ENCODE measurements at places on chromosomes 3 and 15.
A peak's percentile ranks its signal among the peaks of the same experiment; 100 is the strongest.

DNA sequence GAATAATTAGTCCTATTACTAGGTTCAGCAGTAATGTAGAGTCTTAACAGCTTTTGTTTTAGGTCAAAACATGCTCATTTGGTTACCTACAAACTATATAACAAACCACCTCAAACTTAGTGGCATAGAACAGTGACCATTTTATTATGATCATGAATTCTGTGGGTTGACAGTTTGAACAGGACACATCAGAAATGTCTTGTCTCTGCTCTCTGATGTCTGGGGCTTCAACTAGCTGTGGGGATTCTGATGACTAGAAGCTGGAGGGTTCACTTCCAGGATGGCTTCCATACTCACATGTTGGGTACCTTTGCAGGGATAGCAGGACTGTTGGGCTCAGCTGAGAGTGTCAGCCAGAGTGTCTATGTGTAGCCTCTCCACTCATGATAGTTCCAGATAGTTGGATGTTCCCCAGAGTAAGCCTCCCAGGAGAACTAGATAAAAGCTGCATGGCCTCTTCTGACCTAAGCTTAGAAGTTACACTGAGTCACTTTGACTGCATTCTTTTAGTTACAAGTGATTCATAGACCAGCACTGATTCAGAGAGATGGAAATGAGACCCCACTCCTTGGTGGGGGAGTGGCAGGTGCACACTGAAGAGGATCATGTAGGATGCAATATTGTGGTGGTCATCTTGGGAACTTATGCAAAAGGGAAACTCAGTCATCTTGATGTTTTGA lies 32.6 kb downstream of the PLCL2 start:
- no peak for DNase-seq

GRCh38 chr3:10223676-10224639 lies 24.3 kb upstream of the TATDN2 start:
- DNase-seq: no peak

GRCh38 chr15:75452364-75452864 lies 924 bp upstream of the SIN3A start:
- peak; percentile 87 for DNase-seq

DNA sequence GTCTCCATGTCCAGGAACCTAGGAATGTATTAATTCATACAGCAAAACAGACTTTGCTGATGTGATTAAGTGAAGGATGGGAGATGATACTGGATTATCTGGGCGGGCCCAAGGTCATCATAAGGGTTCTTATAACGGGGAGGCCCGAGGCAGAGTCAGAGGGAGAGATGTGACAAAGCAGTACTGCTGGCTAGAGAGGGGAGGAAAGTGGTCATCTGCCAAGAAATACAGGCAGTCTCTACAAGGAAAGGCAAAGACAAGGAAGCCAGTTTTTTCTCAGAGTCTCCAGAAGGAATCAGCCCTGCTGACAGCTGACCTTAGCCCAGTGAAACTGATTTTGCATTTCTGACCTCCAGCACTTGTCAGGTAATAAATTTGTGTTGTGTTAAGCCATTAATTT lies 66.2 kb upstream of the CORO2B start:
- no peak for DNase-seq

GRCh38 chr3:148331081-148331846 lies 366.4 kb upstream of the AGTR1 start:
- DNase-seq: no peak

- no peak for DNase-seq
Measured at GRCh38 chr15:78322724-78323521, 17.2 kb upstream of the CRABP1 start.

DNA sequence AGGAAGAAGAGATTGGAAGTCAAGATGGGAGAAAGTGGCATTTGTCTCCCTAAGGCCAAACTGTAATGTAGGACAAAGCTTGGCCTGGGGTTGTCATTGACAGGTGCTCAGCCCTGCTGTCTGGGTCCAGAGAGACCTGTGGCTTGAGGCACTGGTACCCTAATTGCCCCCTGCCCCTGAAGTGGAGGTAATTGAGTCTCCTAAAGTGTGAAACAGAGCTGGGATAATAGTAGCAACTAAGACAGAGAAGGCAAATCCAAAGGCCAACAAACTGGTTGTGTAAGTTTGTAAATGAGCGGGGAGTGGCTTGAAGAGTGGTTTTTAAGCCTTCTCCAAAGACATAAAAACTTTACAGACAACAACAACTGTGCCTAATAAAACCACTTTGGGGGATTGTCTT lies 264.2 kb upstream of the ROPN1 start:
- DNase-seq: peak; percentile 89

- no peak for DNase-seq
Measured at GRCh38 chr15:62270216-62270921, 105.3 kb upstream of the C2CD4B start.

DNA sequence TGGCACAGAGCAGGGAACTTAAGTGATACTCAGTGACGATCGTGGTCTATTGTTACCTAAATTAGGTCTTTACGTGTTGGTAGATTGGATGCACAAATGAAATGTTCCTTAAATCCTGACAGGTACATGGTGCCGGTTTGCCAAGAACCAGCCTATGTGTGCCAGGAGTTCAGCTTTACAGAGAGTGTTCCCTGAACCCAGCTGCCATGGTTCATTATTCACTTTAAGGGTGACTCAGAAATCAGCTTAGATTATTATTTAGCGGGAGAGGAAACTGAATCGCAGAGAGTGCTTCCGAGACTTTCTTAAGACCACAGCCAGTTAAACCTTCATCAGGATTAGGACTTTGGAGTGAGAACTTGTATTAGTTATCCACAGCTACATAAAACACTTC lies 21.5 kb downstream of the FAM43A start:
- no peak for DNase-seq

DNA sequence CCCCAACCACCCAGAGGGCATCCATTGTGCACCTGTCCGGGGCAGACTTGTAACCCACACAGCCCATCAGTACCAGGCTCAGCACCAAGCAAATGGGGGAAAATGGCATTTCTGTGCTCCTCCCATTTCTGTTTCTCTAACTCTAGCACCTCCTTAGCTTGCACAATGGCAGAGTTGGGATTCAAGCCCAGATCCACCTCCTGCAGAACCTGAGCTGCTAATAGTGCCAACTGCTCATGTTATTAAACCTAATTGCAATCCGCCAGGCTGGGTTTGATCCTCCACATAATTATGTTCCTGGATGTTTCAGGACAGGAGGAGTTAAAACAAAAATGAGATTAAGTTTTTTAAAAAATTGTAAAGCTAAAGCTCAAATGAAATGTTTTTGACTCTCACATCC lies 235.0 kb downstream of the OCA2 start:
- DNase-seq: no peak

DNA sequence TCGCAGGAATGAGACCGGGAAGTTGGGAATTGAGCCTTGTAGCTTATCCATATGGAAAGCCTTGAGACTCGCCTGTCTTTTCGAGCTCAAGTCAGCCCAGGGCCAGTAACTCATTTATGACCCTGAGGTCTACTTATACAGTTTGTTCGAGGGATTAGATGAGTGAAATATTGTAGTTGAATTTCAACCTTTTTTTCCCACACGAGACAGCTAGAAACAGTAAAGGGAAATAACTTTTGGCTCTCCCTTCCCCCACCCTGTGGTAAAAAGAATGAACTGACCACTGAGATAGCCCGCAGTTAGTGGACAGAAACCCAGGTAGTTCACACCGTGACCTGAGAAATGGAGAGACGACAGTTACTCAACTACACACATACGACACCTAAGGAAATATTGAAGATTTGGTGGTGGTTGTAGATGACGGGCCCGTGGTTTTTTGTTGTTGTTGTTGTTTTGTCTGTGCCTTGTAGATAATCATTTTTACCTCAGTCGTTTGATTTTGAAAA lies 841 bp downstream of the EIF3J start:
- peak; percentile 54 for DNase-seq

- peak; percentile 54 for DNase-seq
Measured at GRCh38 chr3:53823956-53824657, 22.1 kb downstream of the CHDH start.

DNA sequence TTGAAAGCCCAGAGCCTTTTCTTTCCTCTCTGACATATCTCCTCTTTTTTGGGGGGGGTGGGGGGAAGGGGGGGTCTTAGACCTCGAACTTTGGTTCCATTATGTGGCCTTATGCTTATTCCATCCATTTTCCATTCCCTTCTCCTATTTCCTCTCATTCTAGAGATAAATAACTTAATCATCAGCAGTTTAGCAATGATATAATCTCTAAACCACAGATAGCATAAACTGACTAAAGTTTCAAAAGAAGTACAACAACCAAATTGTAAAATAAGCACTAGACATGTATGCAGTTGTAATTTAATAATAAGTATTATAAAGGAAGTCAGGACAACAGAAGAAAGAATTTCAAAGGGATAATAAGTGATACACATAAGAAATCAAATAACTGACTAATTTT lies 64.5 kb downstream of the AQR start:
- no peak for DNase-seq

GRCh38 chr3:152656972-152657355 lies 178.0 kb upstream of the P2RY1 start:
- no peak for DNase-seq

GRCh38 chr15:22949074-22949547 lies 31.1 kb downstream of the CYFIP1 start:
- DNase-seq: peak; percentile 85

- no peak for DNase-seq
Measured at GRCh38 chr3:177885063-177885462, 651.2 kb upstream of the KCNMB2 start.

DNA sequence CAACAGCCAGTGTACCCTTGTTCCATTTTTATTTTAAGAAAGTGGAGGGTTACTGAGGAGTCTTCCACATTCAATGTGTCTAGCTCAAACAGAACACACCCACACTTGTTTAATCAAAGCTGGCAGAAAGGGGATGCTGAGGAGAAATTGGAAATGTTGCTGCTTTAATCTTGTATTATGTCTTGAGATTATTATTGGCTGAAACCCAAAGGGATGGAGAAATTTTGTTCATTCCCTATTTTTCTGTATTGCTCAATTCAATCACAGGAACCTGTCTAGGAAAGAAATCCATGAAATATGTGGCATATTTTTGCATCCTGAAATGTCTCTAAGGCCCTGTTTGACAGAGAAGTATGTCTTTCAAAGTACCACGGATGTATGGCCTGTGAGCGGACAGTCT lies 238.0 kb downstream of the MYRIP start:
- no peak for DNase-seq

DNA sequence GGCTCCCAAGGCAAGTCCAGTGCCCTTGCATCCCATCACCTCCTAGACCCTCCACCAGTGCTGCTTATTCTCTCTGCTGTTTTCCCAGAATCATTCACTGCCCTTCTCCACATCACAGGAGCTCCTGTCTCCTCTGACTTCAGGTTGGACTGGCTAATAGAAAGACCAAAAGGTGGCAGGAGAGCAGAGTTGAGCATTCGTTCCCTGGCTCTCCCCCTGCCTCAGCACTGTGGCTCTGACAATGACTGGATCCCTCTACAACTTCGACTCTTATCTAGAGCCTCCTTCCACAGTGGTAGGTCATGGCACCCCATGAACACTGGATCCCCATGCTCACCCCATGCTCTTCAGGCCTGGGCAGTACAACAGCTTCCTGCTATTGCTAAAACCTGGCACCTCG lies 243.6 kb downstream of the LRRN1 start:
- DNase-seq: no peak

GRCh38 chr15:78208341-78208844 lies 26.0 kb downstream of the ACSBG1 start:
- no peak for DNase-seq

DNA sequence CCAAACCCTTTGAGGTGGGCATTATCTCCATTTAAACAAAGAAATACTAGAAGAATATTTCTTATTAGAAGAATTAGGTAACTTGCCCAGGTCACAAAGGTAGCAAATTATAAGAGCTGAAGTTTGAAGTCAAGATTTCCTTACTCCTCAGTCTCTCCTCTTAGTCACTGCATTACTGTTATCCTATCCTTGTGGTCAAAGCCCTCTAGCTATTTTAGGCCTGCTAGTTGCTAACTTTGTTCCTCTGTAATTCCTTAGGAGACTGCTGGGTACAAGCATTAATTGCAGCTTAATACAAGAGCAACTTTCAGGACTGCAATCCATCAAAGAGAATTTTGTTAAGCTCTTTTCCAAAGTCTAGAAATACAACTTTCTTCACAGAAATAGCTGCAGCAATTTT lies 528.2 kb downstream of the ZIC1 start:
- DNase-seq: no peak

DNA sequence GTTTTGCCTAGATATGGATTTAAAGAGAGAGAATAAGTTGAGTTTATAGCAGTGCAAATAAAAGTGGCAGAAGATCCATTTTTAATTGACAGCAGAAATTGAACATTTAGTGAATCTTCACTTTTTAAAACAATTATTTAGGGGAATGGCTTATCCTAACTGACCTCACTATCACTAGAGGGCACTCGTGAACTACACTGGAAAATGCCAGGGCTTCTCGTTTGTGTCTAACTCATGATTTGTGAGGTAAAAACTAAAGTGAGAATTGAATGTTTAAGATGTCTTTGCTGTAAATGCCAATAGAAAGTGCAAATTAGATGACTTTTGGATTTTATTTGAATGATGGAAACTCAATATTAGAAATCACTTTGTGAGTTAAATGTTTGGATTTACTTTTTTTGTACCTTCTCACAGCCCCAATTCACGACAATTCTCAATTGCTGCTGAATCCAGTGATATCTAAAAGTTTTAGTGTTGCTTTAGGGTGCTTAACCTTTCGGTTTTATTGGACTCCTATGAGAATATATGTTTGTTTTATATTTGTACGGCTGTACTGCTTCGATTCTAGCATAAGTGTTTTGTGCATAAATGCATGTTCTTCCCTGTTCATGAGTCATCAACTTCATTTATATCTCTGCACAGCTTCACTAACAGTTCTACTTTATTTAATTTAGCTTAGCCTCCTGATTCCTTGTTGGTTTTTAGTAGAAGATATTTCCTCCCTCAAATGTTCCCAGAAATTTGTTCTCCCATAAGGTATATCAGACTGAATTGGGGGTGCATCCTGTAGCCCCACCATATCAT lies 462.1 kb downstream of the MFSD1 start:
- DNase-seq: no peak

DNA sequence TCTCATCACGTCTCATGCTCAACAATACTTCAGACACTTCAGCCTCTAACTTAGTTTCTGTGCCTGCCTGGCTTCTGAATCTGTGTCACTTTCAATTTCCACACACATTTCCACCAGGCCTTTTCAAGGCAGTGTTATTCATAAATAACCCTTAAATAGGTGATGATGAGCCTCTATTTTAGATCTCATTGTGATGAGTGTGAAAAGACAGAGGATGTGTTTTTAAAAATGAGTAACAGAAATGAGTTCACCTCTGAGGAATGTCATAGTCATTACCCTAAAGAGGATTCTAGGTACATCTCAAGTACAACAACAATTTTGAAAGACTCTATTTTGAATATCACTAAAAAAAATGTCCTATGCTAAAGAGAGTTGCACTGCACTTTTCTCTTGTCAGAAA lies 64.6 kb downstream of the STAC start:
- DNase-seq: no peak

DNA sequence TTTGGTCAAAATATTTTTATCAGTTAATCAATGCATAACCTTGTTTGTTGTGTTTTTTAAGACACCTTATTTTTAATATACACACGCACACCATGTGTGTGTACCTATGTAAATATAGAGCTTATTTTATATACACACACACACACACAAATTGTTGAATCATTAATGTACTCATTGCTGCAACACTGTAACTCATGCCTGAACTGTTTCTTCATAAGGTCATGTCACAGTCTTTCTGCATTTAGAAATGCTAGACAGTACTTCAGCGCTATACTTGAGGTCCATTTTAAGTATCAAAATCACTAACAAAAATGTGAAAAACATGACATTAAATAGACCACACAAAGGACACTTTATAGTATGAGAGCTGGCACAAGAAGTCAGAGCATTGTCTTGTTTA lies 589.4 kb downstream of the SI start:
- DNase-seq: no peak
